ENCODE measurements at places on chromosomes 7 and 10. TPM values are rescaled to one million over a fixed set of nuclear protein-coding genes. Genes with fewer than 3 reads are reported as not detected.

Gene MNX1
- under 0.01 TPM for total RNA-seq

Gene PDE6C
- not detected for total RNA-seq

Gene ZNF277
- total RNA-seq, result 37.0 TPM

Gene ACSL5
- 59.9 TPM for total RNA-seq

Gene MBL2
- total RNA-seq, result not detected

Gene NUTM2E
- not detected for total RNA-seq

Gene CTAGE4
- total RNA-seq, result not detected

Gene GPR37
- total RNA-seq, result 0.13 TPM

Gene NRCAM
- 3.3 TPM for total RNA-seq

Gene ZNF365
- not detected for total RNA-seq

Gene DMBT1
- not detected for total RNA-seq

Gene COL28A1
- not detected for total RNA-seq

Gene KIF11
- 18.5 TPM for total RNA-seq

Gene VWDE
- under 0.01 TPM for total RNA-seq

Data from dermis microvascular lymphatic vessel endothelial cell (primary cell).